Stimulated activated CD8-positive, alpha-beta memory T cell treated with anti-CD3 and anti-CD28 coated beads, Interleukin-15, amount 100 ng/mL, for 24 hours (primary cell): ENCODE measurements at places on chromosomes 13 and 19.

DNA sequence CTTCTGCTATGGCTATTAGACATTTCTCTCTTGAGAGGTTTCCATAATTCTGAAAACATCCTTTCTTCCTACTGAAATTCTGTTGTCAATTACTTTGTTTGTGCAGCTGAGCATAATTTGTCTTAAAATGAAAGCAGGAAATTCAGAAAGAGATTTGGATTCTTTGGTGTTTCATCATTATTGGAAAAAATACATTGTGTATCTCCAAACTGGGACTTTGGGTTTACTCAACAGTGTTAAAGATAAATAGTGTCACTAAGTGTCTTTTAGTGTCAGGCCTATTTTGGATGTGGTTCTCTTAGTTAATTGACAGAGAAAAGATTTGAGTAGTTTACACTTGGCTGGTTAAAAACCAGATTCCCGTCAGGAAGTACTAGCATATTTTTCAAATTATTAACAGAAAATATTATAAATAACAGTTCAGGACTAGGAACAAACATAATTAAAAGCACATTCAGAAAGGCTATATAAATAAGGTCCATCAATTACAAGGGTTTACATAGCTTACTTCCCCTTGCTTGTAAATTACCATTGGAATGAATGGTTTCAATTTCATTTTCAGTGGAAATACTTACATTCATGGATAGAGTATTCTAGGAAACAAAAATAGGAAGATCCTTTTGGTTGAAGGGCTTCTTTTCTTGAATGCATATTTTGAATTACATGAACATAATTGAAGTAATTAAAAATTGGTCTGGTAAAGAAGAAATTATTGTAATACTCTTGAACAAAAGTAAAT, 483.1 kb downstream of the GPC6 start:
- no peak for DNase-seq

DNA sequence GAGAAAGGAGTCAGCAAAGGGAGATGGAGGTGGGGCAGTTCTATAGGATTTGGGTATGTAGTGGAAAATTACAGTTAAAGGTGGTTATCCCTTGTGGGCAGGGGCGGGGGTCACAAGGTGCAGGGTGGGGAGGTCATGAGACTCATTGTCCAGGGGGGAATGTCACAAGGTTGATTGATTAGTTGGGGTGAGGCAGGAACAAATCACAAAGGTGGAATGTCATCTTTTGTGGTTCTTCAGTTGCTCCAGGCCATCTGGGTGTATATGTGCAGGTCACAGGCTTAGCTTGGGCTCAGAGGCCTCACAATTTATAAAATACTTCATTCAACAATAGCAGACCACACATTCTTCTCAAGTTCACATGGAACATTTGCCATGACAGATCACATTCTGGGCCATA, 109.6 kb downstream of the ATP11A start:
- no peak for DNase-seq

DNA sequence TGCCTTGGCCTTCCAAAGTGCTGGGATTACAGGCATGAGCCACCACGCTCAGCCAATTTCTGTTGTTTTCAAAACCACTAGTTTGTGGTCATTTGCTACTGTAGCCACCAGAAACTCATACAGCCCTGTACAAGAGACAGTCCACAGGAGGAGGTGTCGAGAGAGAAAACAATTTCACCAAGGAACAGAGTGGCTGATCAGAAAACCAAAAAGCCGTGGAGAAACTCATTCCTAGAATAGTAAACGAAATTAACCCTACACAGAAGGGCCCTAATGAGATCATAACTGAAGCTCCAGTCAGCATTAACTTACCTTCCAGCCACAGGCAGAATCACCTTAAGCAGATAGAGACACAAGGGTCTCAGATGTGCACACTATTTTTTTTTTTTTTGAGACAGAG, 3.8 kb upstream of the CCDC124 start:
- DNase-seq, result no peak

GRCh38 chr19:17450264-17451075, 2.0 kb upstream of the TMEM221 start:
- DNase-seq, result no peak

DNA sequence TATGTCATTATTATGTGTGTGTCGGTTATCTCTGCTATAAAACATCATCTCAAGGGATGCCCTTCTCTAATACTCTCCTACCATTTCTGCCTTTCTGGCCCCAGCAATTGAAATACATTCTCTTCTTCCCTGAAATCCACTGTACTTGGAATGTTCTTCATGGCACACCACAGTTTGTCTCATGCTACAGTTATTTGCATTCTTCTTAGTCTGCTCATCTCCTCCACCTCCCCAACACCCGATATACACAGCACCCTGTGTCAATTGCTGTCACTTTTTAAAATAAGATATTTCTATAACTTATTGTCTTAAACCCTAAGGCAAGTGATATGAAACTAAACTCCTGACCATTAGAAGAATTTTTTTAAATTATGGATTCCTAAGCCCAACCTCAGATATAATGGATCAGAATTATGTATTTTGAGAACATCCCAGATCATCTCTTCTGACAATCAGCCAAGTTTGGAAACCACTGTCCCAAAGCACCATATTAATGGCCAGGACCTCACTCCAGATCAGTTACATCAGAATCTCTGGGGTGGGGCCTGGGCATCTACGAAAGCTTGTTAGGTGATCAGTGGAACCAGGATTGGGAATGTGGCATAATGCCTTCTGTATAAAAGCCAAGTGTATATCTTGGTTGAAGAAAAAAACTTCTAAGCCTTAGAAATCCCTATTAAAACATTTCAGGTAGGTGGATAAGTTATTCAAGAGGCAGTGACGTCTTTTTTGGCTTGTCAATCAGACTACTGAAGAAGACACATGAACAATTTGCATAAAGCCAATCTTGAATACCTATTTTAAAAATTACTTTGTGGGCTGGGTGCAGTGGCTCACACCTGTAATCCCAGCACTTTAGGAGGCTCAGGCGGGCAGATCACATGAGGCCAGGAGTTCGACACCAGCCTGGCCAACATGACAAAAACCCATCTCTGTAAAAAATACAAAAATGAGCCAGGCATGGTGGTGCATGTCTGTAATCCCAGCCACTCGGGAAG, 30.0 kb upstream of the KBTBD7 start:
- no peak for DNase-seq

- DNase-seq, result no peak
Observed at GRCh38 chr13:108755083-108755482, 125.7 kb downstream of the MYO16 start.

- DNase-seq, result peak; percentile 37
Observed at GRCh38 chr19:47111006-47111621, 2.5 kb downstream of the ZC3H4 start.

GRCh38 chr19:44636439-44637389, 7.0 kb upstream of the PVR start:
- no peak for DNase-seq

- DNase-seq, result no peak
Observed at GRCh38 chr13:101433895-101434294, 17.6 kb upstream of the NALCN start.

- no peak for DNase-seq
Observed at GRCh38 chr19:16076958-16077611, 790 bp downstream of the TPM4 start.

DNA sequence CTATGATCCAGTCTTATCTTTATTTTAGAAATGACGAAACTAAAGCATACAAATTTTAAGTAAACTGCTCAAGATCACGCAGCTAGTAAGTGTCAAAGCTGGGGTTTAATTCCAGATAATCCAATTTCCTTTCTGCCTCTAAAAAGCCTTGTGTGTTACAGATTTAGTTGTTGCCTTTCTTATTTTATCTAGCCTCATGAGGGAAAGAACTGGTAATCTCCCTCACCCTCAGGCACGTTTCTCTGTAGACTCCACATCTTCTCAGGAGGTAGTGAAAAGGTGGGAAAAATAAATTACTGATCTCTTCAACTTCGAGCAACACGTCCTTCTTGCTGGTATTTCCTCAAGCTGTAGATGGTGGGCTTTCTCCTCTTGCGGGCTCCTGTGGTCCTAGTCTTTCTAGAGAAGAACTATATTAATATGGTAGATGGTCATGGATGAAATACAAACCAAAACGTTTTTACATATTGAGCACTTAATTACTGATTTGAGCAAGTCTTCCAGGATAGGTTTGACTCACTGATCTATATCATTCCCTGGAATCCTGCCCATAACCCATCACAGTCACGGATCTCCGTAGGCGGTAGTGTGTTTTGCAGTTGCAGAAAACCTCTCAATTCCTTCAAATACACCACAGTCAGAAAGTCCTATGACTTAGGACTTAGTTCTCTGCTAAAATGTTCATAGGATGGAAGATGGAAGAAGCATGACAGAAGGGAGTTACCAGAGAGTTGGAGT, 519.5 kb downstream of the DCT start:
- no peak for DNase-seq

- DNase-seq, result peak; percentile 18
Observed at GRCh38 chr19:9818175-9818733, 625 bp downstream of the FBXL12 start.

DNA sequence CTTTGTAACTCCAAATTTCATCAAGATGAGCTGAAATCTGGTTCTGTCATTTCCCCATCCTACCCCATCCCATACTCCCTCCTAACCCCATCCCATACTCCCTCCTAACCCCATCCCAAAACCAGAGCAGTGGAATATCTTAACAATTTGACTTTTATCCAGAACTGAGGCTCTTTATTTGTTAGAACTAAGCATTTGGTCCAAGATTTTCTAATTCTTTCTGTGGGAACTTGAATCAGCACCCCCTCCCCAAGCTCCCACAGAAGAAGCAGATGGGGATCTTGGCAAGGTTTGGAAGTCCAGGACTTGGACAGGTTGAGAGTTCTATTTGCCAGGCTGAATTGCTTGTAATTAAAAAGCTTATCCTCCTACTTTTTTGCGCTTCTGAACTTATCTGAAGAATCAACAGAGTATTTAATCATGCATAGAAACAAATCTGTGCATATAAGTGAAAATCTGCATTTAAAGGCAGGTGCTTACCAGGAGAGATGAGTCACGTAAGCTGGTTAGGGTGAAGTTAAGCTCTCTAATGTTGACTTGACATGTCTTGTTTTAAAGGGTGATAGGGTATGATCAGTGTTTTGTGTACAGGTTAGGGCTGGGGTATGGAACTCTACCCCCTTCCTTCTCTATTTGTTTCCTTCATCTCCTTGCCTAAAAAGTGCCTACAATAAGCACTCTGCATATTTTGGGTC, 111.1 kb downstream of the COG6 start:
- no peak for DNase-seq

DNA sequence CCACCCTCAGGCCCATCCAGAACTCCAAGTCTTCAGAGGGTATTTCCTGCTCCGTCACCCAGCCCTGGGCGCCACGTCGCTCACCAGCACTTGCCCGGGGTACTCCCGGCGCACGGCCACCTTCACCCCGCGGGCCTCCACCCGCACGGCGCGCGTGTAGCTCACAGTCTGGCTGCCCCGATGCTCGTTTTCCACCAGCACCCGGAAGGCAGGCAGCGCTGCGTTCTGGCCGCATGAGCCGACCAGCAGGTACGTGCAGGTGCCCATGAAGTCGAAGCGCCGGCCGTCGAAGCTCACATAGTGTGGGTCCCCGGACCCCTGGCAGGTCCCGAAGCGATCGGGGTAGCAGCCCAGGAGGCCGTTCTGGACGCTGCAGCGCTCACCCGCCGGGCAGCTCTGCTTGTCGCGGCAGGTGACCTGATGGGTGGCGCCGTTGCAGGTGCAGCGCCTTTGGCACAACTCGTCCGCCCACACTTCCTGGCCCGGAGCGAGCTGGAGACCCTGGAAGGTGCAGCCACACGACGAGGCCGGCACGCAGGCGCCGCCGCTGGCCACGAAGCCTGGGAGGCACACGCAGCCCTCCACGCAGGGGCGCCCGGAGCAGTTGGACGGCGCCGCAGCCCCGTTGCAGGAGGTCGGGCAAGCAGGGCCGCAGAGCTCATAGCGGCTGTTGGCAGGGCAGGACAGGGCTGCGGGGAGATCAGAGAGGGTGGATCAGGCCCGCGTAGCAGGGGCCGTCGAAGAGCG, 19.2 kb downstream of the FCGBP start:
- DNase-seq, result no peak

- no peak for DNase-seq
Observed at GRCh38 chr19:34957830-34958751, 5.9 kb downstream of the ZNF792 start.

DNA sequence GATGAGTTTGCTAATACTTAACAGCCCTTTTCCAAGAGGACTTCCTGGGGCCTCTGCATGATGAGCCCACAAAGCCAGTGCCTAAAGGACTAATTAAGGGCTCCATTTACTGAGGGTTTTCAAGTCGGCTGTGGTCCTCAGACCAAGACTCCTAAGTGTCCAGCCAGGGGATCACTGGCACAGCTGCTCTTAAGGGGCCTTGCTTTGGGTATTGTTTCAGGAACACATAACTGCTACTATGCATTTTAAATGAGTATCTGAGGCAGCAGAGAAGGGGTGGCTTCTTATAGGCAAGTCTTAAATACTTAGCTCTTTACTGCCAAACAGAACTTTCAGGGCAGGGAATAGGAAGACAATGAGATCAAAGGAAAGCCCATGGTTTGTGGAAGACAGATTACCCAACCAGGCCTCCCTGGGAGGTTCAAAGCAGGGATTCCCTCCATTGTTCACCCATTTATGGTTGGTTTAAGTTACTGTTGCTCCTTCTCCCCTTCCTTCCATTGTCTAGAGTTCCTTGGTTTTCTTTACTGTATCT, 61.9 kb downstream of the TNFRSF19 start:
- no peak for DNase-seq

DNA sequence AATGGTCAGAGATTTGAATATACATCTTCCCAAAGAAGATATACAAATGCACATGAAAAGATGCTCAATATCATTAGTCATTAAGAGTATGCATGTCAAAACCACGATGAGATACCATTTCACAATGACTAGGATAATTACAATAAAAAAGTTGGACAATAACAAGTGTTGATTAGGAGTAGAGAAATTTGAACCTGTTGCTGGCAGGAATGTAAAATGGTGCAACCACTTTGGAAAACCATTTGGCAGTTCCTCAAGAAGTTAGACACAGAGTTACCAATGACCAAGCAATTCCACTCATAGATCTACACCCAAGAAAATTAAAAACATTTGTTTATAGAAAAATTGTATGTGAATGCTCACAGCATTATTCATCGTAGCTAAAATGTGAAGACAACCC, 33.2 kb upstream of the STARD13 start:
- no peak for DNase-seq

GRCh38 chr19:13573056-13573667, 66.9 kb upstream of the CACNA1A start:
- DNase-seq, result no peak

GRCh38 chr19:30091456-30091855, 149.4 kb downstream of the URI1 start:
- no peak for DNase-seq

DNA sequence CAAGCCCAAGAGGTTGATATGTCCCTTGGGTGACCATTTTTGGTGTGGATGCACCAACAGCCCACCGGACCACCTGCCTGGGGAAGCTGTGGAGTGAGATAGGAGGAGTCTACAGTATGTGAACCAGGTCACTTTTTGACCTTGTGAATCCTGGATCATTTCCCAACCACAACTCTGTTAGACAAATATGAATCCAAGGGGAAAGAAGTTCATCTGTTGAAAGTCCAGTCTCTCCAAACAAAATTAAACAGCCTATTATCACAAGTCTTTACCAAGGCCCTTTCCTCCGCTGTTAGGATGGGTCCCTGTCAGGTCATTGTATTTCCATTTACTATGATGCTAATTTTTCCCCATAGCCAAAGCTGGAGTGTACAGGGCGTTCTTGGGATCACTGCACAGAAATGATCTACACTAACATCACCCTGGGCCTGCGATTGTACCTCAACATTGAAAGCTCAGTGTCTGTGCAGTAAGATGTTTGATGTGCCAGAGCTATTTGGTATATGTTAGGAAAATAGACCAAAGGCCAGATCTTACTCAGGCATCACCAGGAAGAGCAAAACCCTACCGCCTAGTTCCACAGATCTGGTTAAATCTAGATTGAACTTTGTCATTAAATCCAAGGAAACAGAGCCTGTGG, 117.1 kb downstream of the STARD13 start:
- no peak for DNase-seq
